Right hindlimb (tissue), 1 donor: ENCODE measurements at places on chromosomes 2 and 18.

- DNase-seq = no peak
These were observed 422 bp downstream of the OBSL1 start for GRCh38 chr2:219570924-219571310.

GRCh38 chr18:44801781-44802180 lies 121.1 kb downstream of the SETBP1 start:
- no peak for DNase-seq

GRCh38 chr2:70536517-70537055 lies 17.0 kb downstream of the TGFA start:
- no peak for DNase-seq

DNA sequence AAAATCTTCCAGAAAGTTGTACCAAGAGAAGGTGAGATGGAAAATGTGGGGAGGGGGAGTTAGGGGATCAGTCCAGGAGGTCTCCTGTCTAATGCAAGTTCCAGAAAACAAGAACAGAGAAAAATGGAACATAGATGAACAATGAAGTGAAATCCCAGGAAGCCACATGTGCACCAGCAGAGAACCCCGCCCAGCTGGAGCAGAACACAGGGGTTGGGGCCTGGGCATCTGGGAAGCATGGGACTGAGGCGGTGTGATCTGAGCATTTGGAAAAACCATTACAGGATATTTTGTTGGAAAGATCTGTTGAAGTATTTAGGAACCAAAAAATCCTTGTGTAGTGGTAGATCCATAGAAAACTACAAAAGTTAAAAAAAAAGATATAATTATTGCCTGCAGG lies 133.7 kb downstream of the INO80D start:
- no peak for DNase-seq

DNA sequence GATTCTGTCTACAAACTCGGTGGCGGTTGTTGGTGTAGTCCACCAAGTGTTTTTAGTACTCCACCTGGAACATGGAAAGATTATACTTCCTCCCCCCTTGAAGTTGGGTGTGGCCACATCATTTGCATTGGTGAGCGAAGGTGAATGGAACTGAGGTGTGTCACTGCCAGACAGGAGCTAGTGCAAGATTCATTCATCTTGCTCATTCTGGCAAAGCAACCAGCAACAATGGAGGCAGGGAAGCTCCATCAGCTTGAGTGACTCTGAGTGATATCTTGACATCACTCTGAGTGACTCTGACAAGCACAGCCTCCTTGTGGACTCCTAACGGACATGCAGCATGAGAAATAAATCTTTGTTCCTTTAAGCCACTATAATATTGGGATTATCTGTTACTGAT lies 54.7 kb upstream of the SLC1A4 start:
- DNase-seq = no peak

DNA sequence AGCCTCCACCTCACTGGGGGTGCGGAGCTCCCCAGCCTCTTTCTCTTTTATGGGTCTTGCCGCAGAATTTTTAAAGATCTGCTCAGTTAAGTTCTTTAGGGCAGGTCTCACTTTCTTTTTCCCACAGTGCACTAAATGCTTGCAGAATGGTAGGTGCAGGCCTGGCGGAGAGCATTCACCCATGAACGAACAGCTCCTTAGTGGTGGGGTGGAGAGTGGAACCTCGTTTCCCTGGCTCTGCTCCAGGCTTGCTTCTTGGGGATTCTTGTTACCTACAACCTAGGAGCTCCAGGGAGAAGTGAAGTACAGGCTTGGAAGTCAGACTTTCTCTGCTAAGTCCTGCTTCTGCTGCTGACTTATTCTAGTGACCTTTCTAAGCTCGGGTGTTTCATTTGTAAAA lies 70.3 kb upstream of the PXDN start:
- DNase-seq = no peak

GRCh38 chr18:74507927-74508326 lies 11.8 kb downstream of the CNDP2 start:
- DNase-seq = no peak

- DNase-seq = no peak
These were observed 5.4 kb downstream of the RND3 start for GRCh38 chr2:150482111-150482510.

GRCh38 chr2:48433682-48434081 lies 96.3 kb upstream of the STON1 start:
- no peak for DNase-seq

DNA sequence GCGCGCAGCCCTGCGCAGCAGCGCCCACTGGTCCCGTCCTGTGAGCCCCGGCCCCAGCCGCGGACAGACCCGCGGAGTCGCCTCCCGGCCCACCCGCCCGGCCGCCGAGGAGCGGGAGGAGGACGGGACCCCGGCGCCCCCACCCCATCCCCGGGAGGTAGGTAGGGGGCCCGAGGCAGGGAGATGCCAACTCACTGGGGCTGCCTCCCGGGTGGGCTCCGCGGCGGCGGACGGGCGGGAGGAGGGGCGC lies 160 bp downstream of the SPTBN1 start:
- DNase-seq = no peak

DNA sequence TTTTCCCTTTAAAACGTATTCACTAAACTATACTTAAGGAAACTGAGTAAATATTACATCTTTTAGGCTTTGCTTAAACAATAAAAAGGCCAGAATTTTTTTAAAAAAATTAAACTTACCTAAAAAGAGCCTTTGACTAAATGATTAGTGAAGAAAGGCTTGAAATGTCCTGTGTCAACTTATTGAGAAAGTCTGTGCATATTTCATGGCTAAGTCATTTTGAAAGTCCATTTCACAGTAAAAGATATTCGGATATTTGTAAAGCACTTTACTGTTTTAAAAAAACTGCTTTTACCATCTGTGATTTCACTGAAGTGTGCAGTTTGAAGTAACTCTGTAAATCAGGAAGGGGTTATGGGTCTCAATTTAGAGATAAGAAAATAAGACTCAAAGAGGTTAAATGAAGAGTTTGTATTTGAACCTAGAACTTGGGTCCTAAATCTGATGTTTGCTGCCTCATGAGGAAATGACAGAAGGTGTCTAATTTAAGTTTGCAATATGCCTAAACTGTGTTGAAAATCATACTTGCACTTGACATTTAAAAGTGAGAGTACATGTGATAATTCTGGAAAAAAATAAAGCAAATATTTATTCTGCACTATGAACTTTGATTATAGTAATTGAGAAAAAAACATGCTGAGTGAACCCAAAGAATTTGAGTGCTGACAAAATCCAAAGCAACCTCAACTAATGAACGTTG lies 50.5 kb downstream of the RAB27B start:
- DNase-seq = no peak

GRCh38 chr2:201164166-201164565 lies 18.8 kb upstream of the CASP10 start:
- DNase-seq = no peak

DNA sequence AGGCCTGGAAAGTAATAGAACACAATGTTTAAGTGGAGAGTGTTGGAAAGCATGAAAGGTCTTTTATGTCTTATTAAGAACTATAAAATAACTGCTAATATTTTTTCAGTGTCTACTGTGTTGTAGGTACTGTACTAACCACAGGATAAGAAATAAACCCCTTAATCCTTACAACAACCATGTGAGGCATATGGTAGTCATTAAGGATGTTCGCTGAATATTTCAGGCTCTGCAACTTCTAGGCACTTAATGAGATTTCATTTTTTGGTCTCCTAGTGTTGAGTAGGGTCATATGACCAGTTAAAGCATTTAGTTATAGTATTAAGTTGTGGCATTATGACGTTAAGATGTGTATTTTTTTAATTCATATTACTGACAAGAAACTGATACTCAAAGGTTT lies 346.6 kb upstream of the KCNH7 start:
- DNase-seq = no peak

- no peak for DNase-seq
These were observed 41.0 kb upstream of the TAF4B start for GRCh38 chr18:26185267-26185666.

DNA sequence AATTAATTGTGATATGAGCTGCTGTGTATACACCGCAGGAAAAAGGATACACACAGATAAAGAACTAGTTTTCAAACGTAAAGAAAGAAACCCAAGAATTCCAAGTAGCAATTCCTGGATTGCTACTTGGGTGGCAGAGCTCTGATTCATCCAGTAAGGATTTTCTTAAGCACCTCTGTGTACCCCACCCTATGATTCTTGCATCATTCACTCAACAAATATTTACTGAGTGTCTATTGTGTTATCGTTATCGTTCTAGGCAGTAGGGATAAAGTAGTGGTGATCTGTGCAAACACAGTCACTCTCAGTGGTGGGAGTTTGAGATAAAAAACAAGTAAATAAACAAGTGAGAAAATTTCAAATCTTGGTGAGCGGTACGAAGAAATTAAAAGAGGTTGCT lies 4.9 kb upstream of the TMEM200C start:
- no peak for DNase-seq

DNA sequence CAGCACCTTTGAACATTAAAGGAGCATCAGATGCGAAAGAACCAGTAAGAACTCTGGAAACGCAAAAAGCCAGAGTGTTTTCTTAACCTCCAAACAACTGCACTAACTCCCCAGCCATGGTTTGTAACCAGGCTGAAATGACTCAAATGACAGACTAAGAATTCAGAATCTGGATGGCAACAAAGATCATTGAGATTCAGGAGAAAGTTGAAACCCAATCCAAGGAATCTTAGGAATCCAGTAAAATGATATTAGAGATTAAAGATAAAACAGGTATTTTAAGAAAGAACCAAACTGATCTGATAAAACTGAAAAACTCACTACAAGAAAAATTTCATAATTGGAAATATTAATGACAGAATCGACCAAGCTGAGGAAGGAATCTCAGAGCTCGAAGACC lies 116.7 kb downstream of the PTRHD1 start:
- DNase-seq = no peak

DNA sequence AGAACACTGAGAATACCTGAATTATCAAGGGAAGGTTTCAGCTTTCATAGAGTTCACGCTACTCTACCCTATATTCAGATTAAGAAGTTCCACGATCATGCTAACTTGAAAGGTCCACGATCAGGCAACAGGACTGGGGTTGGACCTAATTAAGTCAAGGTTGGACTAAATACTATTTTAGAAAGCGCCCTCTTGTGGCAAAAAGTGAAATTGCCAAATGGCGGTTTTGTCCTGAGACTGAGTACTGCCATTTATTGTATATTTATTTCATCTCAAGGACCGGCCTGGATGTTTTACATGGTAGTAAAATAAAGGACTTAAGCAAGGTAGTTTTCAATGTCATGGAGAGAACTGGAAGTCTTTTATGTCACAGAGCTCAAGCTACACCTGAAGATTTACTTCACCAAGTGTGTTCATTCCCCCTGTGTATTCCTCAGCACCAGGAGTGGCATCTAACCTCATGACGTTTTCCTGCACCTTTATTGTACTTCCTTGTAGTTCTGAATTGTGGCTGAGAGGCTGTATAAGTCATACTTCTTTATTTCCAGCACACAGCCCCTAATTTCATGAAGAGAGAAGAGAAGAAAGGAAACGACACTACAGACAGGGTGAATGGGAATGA lies 56.8 kb downstream of the SRD5A2 start:
- no peak for DNase-seq

GRCh38 chr2:11160731-11161455 lies 5.6 kb downstream of the SLC66A3 start:
- DNase-seq = no peak

GRCh38 chr2:235804676-235805075 lies 310.8 kb downstream of the AGAP1 start:
- no peak for DNase-seq

DNA sequence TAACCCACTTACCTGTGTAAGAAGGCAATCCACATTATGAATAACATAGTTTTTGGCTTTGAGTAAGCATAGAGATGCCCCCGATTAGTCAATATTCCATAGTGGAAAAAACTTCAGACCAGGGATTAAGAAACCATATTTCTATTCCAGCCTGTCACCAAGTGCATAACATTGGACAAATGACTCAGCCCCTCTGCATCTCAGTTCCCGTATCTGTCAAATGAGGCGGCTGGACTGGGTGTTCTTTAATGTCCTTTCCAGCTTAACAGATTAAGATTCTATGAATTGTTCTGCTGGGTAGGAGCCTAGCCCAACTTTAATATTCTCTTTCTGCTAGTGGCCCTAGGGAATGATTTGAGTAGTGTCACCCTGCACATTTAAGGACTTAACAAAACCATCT lies 11.8 kb upstream of the FTCDNL1 start:
- no peak for DNase-seq

- DNase-seq = no peak
These were observed 70.7 kb downstream of the MYOM1 start for GRCh38 chr18:3148930-3149535.

DNA sequence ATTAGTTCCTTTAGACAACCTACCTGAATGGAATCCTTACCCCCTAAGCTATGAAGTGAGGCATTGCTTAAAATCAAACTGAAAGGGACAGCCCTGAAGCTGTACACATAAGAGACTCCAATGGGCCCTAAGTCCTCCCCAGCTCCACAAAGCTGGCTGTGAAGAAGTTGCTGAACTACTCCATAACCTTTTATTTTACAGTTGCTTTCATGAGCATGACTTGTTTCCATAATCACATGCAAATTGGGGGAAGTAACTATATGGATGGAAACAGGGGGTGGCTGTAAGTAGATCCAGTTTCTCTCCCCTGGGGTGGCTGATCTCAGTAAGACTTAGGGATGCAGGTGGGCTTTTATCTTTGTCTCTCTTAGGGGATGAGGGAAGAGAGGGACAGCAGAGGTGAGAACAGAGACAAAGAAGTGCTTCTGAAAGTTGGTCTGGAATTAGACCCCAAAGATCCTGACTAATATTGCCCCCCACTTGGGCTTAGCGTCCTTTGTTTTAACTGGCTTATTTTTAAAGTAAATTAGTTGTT lies 5.5 kb downstream of the FZD5 start:
- no peak for DNase-seq

DNA sequence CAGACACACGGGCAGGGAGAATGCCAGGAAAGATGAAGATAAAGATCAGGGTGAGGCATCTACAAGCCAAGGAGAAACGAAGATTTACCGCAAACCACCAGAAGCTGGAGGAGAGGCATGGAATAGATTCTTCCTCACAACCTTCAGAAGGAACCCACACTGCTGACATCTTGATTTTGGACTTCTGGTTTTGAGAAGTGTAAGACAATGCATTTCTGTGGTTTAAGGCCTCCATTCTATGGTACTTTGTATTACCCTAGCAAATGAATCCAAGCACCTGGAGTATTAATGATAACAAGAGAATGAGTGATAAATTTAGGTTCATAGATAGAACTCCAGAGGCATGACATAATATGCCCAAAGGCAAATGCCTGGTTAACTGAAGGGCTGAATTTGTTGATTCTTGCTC lies 11.8 kb upstream of the FN1 start:
- no peak for DNase-seq

DNA sequence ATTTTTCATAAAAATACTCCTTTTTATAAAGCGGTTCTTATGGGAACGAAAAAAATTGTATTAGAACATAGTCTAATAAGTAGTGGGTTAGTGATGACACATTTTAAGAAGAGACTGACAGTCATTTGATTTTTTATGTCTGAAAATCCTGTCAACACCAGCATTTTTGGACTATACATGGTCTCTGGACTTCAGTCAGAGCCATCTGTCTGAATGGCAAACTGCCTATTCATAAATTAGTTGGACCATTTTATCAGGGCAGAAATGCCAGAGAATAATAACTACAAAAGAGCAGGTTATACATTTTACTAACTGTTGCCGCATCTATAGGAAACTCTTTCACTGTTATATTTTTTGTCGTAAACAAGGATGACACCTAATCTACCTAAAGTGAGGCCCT lies 437.6 kb downstream of the ZNF804A start:
- DNase-seq = no peak

- DNase-seq = no peak
These were observed 27.1 kb downstream of the CRACDL start for GRCh38 chr2:98908931-98909316.
